ENCODE measurements at places on chromosomes 5 and 9.

- DNase-seq, result no peak
These were observed 123.5 kb upstream of the CD180 start for GRCh38 chr5:67319935-67320725.

DNA sequence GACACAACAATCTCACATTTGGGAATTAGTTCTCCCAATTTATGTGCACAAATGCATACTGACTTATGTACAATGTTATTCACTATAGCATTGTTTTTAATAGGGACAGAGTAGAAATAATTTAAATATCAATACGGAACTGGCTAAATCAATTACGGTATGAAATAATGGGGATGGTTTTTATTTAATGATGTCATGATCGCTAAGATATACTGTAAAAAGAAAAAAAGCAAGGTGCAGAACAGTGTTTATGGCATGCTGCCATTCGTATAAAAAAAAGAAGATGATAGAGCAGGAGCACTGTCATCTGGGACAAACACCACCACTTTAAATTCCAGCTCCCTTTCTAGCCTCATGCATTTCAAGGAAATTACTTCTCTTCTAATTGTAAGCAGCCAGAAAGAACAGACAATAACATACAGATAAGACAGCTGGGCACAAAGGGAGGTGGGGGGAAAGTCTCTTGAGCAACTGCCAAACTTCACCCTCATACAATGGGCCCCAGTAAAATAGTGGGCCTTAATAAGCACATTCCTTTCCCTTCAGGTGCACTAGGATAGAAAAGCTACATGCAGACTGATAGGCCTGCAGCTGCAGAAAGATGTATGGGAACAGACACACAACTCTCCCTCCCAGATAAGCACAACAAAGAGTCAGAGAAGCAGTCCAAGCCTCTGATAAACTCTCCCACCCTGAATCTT lies 8.4 kb downstream of the SREK1IP1 start:
- DNase-seq, result no peak

DNA sequence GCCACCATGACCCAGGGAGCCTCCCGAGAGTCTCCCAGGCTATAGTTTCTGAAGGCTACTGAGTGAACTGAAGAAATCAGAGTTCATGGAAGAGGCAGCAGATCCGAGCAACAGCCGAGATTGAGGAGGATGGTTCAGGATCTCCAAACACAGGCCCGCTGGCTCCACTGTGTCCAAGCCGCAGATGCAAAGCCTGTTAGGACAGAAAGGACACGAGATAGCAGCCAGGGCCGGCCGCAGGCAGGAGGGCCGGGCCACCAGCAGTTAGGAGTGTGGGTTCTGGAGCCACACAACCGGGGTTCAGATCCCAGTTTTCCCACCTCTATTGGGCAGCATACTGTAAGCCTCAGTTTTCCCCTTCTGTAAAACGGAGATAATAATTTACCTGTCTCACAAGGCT lies 27.7 kb downstream of the NEK6 start:
- no peak for DNase-seq

GRCh38 chr9:3912817-3913216 lies 387.0 kb upstream of the RFX3 start:
- DNase-seq, result no peak

- DNase-seq, result no peak
These were observed 185.9 kb downstream of the SEMA6A start for GRCh38 chr5:116388564-116389258.

- no peak for DNase-seq
These were observed 56.3 kb upstream of the EXOC3 start for GRCh38 chr5:386432-387341.

All from activated CD4-positive, alpha-beta T cell treated with anti-CD3 and anti-CD28 coated beads for 48 hours (primary cell).